Astrocyte of the spinal cord (primary cell): ENCODE measurements at places on chromosomes 12 and 14.

GRCh38 chr12:93323625-93324329 lies 53.9 kb upstream of the NUDT4 start:
- DNase-seq: peak; percentile 16

- no peak for DNase-seq
These were observed 21.5 kb downstream of the SCARB1 start for GRCh38 chr12:124842073-124842749.

- no peak for DNase-seq
These were observed 352.0 kb downstream of the ZFP36L1 start for GRCh38 chr14:68440820-68441219.

DNA sequence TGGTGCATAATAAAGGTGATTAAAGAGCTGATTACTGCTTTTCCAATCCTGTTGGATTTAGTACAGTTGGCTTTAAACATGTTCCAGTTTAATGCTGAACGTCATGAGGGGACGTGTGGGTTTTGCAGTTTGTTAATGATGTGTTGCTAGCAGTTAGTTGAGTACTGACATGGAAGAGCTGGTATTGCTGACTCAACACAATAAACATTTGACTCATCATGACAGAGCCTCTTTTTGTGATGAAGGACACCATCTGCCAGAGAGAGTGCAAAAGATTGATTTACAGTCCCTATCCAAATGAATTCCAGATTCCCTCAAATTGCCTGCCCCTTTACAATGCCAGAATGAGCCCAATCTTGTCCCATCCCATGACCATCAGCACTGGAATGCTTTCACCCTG lies 346.2 kb upstream of the PRICKLE1 start:
- DNase-seq: no peak

- DNase-seq: peak; percentile 39
These were observed 17.5 kb downstream of the MARK3 start for GRCh38 chr14:103402695-103403094.

DNA sequence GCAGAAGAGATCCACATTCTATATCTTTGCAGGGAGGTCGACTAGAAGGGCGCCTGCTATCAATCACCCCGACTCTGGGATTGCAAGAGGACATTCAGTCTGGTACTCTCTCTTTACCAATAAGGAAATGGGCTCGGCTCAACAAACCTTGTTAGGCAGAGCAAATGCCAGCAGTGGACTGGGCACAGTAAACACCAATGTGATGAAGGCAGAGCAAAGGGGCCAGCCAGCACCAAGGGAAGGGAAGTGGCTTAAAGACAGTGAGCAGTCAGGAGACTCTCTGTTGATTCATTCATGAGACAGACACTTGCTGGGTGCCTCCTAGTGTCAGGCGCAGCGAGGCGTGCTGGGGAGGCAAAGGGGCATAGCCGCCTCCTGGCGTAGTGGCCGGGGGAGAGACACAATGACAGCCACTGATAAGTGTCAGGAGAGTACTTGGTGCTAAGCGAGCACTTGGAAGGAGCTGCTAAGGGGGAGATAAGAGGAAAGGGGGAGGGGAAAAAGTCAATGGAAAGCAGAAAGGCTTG lies 34.1 kb downstream of the TMCC3 start:
- no peak for DNase-seq

- DNase-seq: no peak
These were observed 87.2 kb downstream of the TSPAN8 start for GRCh38 chr12:71070416-71071128.

GRCh38 chr12:125351788-125352187 lies 286.6 kb downstream of the AACS start:
- no peak for DNase-seq

DNA sequence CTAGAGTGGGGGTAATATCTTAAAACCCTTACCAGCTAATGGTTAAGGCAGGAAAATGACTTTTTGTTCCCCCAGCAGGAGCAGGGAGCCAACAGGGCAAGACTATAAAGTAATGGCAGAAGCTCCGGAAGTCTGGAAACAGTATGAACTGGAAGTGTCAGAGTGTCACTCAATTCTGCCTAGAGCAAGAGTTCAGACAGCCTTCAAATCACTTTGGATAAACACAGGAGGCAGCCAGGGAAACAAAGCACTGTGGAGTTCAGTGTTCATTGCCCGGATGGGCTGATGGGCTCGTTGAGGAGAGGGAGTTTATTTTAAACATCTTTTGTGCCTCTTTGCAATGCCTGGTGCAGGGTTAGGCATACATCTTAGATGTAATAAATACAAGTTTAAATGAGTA lies 16.5 kb upstream of the DYRK2 start:
- DNase-seq: no peak

DNA sequence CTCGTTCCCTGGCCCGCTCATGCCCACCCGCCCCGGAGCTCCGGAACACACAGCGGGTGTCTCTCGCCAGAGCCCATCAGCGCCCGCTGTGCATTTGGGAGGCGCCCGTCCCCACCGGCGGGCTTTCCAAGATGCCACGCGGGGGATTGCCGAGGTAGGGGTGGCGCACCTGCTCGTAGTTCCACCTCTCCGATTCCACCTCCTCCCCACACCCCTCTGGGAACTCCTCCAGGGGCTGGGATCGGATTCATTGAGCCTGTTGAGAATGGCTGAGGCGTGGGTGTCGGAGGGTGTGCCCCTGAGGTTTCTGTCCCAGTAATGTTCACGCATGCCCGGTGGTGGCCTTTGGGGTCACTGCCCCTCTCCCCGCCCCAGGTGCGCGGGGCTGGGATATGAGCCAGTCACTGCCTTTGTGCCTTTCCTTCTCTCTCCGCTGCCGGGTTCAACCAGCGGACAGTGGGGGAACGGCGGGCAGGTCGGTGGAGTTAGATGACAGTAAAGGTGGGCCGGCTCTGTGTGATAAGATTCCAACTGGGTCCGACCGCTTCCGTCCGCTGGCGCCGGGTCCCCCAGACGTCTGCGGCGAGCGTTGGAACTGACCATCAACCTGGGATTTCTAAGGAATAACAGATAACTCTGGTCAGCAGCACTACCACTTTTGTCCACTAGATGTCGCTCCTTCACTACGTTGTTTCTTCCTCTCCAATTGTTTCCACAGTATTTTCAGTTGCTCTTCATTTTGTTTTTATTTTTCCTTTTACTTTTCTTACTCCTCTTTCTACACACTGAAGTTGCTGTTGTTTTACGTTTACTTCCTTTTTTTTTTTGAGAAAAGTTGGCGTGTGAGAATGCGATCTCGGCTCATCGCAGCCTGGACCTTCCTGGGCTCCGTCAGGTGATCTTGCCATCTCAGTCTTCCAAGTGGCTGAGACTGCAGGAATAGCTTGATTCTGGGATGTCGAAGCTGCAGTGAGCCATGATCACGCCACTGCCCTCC lies 178.1 kb upstream of the ALG10B start:
- peak; percentile 57 for DNase-seq

DNA sequence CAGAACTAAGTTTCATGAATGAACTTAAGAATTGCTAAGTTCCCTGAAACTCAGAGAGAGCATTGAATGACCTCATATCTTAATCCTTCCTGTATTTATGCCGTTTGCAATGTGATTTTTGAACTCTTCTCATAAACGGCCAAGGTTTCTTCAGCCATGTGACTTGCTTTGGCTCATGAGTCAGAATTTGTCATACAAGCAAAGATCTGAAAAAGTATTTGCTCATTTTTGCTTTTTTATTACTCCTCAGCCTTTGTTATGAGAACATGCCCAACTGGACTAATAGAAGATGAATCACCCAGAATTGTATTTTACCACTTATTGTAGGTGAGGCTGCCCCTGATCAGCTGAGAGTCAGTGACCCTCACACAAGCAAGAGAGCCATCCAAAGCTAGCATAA lies 693.8 kb downstream of the BCL11B start:
- DNase-seq: peak; percentile 61

DNA sequence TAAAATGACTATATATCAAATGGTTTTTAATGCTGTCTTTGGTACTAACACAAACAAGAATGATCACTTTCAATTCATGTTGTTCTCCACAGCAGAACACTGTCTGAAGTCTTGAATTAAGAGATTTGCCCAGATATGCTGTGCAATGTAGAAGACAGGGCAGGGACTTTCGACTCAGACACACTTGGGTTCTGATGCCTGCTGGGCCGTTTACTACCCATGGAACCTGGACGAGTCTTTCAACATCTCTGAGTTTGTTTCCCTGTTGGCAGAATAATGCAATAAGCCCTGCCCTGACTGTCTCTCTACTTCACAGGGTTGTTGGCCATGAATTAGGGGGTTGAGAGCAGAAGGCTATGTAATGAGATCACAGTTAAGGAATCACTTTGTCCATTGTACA lies 162.6 kb upstream of the TMPO start:
- no peak for DNase-seq

DNA sequence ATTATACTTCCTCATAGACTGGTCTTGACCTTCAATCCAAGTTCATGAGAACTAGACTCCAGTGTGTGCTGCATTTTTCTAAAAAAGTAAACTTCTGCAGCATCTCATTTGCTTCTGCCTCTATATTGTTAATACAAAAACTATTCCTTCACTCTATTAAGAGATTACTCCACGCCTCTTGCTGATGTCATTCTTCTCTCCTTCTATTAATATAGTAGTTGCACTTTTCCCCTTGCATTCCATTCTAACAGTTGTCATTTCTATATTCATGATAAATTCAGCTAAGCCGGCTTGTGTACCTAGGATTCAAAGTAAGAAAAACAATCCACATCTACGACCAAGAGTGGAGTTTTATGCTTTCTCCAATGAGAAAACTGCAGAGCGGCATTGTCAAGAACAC lies 480.4 kb upstream of the NOVA1 start:
- no peak for DNase-seq

DNA sequence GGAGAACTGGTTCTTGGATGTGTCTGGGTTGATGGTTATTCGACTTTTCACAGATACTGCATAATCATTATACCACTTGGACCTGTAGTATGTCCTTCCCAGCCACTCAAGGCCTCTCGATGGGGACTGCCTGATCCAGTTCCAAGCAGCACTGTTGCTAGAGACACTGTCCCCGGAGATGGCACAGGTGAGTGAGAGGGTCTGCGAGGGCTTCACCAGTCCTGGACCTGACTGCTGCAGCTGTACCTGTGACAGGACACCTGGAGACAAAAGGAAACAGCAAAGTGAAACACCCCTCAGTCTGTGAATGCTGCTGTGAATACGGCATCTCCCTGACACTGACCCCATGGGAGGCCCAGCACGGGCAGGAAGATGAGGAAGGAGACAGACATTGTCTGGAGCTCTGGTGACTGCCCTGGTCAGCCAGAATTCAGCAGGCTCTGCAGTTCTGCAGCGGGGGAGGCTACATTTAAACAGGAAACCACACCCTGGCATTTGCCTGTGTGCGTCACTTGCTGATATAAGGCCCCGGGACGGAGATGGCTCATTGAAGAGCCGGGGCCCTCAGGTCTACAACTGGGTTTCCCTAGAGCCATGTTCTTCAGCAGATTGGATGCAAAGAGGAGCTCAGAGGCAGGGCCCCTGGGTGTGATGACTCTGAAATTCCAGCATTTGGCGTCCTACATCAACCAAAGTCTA lies 413.6 kb downstream of the TMEM121 start:
- no peak for DNase-seq

- DNase-seq: no peak
These were observed 1272.4 kb upstream of the TMEM132C start for GRCh38 chr12:126994599-126994998.

DNA sequence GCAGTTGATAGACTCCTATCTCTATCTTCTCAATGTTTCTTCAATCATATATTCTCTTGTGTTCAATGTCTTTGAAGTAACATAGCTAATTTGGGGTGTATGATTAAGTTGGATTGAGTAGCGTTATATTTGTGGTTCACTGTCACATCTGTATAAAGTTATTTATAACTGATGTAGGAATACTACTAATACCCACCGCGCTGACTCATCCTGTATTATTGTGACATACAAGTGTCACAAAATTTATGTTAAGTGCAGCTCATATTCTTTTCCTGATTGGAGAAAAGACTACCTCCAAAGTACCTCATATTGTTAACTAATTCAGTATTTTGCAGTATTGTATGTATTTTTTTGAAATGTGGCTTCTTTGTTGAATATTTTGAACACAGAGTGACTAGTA lies 940.8 kb downstream of the SLC6A15 start:
- DNase-seq: no peak

DNA sequence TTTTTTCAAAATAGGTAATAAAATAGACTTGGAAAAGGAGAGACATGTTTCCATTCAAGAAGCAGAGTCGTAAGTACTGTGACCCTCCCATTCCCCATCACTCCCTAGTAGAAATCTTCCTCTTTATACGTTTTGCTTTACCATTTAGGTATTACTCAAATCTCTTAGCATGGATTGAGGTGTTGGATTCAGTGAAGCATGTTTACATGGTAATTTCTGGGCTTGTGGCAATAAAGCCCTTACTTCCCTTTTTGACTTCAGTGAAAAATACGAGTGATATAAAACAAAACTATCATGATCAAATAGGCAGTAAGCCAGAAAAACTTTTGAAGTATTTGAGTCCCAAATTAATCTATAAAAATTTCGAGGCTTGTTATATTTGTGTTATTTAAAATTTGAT lies 27.4 kb downstream of the RAB21 start:
- no peak for DNase-seq

- DNase-seq: no peak
These were observed 295.0 kb downstream of the RMST start for GRCh38 chr12:97757481-97758193.

DNA sequence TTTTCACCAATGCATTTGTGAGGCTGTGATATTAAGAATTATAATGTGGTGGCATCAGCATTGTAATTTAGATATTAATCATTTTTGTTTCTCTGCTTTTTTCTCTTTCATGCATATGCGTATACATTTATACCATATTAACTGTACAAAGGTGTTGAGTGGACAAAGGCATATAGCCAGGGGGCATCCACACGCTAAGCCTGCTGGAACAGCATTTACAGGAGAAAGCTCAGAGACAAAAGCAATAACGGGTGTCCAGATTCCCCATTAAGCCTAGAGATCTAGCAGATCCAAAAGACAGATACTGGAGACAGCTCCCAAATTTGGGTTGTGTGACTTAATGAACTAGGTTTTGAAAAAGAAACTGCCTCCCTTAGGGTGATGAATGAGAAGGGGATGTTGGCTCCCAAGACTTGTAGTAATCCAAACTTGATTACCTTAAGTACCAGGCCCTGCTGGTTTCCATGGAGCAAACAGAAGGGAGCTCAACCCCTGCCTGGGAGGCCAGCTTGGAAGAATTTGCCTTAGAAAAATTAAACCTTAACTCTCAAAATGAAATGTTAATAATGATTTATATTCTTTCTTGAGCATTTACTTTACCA lies 181.9 kb downstream of the SLC6A15 start:
- DNase-seq: no peak

GRCh38 chr12:56425193-56425592 lies 24.0 kb downstream of the TIMELESS start:
- no peak for DNase-seq

GRCh38 chr12:66055837-66056319 lies 74.7 kb downstream of the LLPH start:
- no peak for DNase-seq
